ENCODE measurements at places on chromosomes 1 and 21. TPM values are rescaled to one million over a fixed set of nuclear protein-coding genes. Genes with fewer than 3 reads are reported as not detected.

- DNase-seq: no peak
Observed at GRCh38 chr1:47683401-47683800, 245.6 kb downstream of the FOXD2 start.

- no peak for DNase-seq
Observed at GRCh38 chr1:76541618-76542017, 325.7 kb upstream of the ST6GALNAC5 start.

DNA sequence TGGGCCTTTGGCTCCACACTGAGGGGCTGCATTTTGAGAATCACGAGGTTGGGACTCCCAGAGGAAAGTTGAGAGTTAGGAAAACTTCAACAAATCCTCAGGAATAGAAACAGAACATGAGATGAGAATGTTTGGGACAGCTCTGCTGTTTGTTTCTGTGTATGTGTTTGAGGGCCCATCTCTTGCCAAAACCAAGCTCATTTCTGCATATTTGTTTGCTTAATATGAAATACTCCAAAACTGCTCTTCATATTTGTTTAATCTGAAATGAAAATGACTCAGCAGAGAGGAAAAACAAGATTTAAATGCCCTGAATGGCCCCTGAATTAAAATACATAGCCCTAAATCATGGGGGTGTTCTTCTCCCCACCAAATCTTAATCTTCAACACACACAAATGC, 78.1 kb downstream of the DDR2 start:
- no peak for DNase-seq

DNA sequence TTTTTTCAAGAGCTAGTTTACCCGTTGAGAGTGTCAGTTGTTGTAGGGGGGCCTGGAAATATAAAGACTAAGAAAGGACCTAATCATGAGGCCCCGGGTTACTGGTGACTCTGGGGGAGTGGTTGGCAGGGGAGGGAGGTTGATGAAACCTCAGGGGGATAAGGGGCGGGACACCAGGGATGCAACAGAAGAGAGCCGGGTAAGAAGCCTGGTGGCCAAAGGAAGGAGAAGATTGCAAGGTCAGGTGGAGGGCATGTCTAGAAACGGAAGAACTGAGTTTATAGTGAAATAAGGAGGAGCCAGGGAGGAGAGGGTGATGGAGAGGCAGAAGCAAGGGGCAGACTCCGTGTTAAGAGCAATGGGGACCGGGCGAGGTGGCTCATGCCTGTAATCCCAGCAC, 12.5 kb upstream of the SPOCD1 start:
- no peak for DNase-seq

DNA sequence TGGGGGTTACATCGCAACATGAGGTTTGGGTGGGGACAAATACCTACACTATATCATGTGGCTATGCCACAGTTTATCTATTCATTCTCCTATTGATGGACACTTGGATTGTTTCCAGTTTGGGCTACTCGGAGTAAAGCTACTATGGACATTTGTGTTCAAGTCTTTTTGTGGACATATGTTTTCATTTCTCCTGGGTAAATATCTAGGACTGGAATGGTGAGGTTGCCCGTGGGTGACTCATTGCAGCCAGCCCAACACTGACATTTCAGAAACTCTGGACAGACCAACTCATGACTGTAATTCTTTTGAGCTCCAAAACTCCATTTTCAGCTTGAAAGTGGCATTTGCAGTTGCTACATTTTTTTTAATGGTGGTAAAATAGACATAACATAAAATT, 82.7 kb downstream of the KAZN start:
- DNase-seq: no peak

DNA sequence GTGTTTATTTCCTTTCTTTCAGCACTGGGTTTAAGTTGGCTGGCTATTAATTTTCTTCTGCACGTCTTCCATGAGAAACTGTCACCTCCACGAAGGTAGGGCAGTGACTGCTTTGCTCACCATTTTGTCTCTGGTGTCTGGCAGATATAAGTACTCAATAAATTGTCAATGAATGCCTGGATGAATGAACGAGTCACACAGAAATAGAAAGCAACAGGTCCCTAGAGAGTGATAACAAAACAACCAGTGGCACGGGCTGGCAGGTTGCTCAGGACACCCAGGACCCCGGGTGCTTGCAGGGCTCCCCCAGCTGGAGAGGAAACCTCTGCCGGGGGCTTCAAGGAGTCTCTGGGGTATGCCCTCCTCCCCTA, 3.2 kb upstream of the MYOC start:
- no peak for DNase-seq

MTMR11 gene
- 2.2 TPM for total RNA-seq

LAMC2 gene
- not detected for total RNA-seq

DNA sequence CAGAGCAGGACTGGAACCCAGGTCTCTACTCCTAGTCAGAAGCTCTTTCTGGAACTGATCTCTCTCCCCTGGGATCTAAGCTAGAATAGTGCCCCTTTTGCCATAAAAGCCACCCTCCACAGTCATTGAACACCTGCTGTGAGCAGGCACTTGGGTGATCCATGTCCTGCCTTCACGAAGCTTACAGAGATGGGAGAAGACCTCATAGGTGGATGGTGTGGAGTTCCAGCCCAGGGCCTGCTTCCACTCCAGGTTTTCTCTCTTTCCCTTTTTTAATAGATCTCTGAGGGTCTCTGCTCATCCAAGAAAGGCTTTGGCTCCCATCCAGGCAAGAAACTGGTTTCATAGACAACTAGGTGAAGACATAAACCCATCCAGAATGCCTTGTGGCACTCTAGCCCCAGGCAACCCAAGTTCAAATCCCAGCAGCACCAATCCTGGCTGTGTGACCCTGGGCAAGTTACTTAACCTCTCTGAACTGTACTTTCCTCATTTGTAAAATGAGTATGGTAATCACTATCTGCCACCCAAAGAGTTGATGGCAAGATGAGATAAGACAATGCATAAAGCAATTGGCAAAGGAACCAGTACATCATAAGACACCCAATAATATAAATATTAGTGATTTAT, 46.4 kb upstream of the TMEM51 start:
- DNase-seq: no peak

DNA sequence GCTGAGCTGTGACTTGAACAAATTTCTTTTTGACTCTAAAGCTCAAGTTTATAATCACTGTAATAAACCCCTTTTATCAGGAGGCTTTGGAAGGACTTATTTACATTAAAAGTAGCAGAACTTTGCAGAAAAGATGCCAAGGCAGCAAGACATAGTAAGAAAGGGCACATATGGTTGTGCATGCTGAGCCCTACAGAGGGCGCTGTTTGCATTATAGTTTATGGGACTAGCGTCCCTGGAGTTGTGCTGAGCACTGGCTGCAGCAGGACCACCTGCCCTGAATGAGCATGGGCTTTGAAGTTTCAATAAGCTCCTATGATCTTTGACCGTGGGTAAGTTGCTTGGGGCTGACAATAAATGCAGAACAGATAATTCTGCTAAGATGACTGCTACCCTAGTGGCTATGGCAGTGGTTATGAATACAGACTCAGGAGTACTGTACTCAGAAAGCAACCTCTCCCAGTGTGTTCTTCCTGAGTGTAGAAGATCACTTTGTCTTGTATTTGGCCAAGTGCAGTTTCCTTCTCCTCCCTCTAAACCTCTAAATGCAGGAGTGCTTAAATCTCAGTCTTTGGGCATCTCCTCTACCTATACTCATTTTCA, 45.4 kb upstream of the USP1 start:
- DNase-seq: peak; percentile 41

GRCh38 chr1:192787914-192788585, 20.8 kb upstream of the RGS2 start:
- no peak for DNase-seq

GRCh38 chr1:229209386-229209785, 61.5 kb upstream of the RAB4A start:
- DNase-seq: no peak

CD1B gene
- total RNA-seq: not detected

DNA sequence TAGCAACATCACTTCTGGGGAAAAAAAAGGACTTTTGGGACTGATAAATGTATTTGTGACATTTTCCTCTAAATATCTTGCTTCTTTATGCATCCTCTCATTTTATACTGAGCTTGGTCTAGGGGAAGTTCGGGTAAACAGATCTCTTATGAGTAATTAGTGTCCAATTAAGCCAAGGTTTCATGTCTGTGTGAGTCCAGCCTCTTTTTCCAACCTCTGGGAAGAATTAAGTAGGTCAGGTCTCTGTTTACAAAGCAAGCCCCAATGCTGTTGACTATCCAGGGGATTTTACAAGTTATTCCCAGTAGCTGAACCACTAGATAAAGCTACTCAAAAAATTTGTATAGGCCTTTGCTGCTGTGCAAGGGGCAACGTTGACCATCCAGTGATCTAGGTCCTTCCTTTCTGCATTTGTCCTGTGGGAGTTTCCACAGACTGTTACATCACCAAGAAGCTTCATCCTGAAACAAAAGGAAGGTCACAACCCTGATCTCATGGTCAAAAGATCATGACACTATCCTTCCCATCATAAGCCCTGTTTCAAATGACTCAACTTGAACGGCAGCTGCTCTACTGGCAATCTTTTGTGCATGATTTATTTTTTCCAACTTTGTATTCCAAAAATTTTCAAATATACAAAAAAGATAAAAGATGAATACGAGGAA, 74.3 kb downstream of the ETS2 start:
- DNase-seq: no peak

GRCh38 chr21:26067836-26068594, 102.6 kb downstream of the APP start:
- no peak for DNase-seq

GRCh38 chr1:34688006-34688741, 66.7 kb upstream of the GJB5 start:
- no peak for DNase-seq

TAS1R2 gene
- not detected for total RNA-seq

THEMIS2 gene
- total RNA-seq: 27.4 TPM

CNIH4 gene
- 51.6 TPM for total RNA-seq

- DNase-seq: no peak
Observed at GRCh38 chr1:182909578-182909977, 43.4 kb downstream of the SHCBP1L start.

RYR2 gene
- 0.02 TPM for total RNA-seq

GRCh38 chr1:162366149-162366548, 10.5 kb downstream of the SPATA46 start:
- DNase-seq: no peak

DNA sequence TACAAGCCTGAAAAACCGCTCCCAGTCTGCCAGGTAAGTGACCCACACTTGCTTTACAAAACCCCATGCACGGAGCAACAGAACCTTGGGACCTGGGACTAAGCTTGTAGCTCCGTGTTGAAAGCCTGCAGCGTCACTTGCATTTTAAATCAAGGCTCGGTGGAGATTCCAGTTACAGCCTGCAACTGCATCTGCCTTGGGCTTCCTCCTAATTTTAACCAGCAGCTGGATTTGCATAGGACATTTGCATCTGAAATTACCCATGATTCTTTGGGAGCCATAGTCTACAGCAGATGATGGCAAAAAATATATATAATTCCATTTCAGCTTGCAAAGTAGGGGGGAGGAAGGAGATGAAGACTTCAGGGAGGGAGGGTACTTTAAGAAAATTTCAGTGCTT, 62.4 kb upstream of the IGSF21 start:
- DNase-seq: no peak

DNA sequence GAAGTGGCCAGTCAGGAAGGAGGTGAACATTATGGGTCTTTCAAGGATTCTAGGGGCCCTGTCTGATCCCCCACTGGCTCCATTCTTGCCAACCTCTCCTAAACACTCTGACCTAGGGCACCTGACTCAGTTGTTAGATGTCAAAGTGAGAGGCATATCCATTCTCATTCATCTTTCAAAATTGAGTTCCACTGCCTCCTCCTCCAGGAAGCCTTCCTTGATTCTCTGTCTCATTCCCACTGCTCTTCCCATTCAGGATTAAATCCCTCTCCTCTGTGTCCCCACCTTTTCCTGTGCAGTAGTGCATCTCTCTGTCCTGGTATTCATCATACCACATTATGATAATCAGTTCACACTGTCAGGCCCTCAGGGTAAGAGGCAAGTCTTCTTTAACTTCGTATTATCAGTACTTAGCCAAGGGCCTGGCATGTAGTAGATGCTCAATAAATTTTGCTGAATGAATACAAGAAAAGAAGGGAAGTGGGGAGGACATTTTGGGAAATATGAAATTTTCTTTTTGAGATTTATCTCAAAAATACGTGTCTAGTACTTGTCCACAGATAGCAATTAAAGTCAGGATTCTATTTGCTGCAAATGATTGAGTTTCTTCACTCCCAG, 61.8 kb upstream of the ITPKB start:
- DNase-seq: no peak

GRCh38 chr1:90753556-90753955, 36.5 kb upstream of the BARHL2 start:
- DNase-seq: no peak

DIO1 gene
- total RNA-seq: not detected

Data from activated CD4-positive, alpha-beta memory T cell treated with anti-CD3 and anti-CD28 coated beads for 36 hours (primary cell).